Stimulated activated CD4-positive, alpha-beta T cell treated with anti-CD3 and anti-CD28 coated beads, Interleukin-12 subunit alpha, Interleukin-12 subunit beta, amount 100 ng/mL, for 4 hours (primary cell): ENCODE measurements at places on chromosomes 7 and 10.
A peak's percentile ranks its signal among the peaks of the same experiment; 100 is the strongest.

- DNase-seq, result no peak
Measured at GRCh38 chr7:115122388-115122787, 200.5 kb downstream of the MDFIC start.

DNA sequence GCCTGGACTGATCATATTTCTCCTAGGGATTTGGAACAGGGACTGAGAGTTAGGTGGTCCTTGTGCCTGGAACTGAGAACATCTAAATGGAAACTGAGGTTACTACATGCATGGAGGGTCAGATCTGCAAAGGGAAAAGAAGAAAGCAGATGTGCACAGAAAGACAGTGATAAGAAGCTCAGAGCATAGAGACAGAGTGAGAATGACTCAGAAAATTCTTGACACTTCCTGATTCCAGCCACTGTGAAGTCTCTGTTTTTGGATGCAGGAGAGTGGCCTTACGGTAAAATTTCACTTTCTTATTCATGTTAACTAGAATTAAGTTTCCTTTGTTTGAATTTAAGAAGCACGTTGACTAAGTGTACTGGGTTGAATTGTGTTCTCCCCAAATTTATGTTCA, 241.7 kb downstream of the TMEM26 start:
- no peak for DNase-seq

DNA sequence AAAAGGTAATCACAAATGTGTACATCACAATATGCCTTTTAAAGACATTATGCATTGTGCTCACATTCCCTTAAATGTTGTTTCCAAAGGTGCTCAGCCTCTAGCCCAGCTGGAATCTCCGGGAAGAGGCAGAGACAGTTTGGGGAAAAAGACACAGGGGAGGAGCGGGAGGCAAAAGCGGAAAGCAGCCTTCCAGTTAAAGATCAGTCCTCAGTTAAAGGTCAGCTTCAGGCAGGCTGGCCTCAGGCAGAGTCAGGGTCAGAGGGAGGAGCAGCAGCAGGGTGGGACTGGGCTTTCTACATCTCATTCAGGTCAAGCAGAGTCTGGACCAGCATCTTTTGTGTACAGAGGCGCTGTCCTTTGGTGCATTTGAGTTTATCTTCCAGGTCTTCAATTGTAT, 18.6 kb downstream of the ST7 start:
- no peak for DNase-seq

DNA sequence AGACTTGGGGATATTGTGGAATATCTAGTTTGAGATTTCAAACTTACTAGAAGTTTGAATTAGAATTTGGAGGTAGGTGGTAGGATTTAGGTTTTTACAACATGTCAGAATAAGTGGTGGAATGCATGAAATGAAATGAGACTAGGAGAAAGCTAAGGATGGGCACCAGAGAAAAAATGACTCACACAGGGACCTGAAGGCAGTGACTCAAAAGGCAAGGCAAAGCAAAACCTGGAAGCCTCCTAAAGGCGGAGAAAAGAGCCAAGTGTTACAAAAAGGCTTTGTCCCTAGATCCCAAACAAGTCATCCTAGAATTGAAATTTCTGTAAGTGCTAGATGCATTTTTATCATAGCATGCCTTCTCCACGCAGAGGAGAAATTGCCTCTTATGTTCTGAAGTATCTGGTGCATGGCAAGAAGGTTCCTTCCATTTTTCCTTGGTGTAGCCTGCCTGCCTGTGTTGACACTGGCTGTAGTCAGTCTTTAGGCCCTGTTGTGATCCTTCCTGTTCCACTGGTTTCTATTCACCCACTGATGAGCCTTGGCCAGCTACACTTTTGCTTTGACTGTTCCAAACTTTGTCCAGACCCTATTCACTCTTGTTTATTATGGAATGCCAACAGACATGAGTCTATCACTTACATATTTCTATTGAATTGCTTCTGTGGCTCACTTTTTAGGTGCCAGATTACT, 109.3 kb downstream of the ETV1 start:
- no peak for DNase-seq

DNA sequence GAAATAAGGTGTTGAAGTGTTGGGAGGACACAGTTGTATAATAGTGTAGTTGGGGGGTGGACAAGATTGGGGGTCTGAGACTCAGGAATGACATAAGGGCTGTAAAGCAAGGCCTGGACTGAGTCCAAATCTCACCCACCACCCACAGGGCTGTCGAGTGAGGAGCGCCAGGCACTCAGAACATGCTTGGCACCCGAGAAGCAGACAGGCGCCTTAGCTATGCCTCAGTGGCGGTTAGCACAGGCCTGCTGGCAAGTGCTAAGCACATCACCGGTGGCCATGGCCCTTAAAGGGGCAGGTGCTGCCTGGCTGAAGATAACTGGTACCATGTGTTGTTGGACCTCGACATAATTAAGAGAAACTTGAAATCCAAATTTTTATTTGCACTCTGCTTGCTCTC, 90.7 kb downstream of the COL13A1 start:
- DNase-seq, result no peak

DNA sequence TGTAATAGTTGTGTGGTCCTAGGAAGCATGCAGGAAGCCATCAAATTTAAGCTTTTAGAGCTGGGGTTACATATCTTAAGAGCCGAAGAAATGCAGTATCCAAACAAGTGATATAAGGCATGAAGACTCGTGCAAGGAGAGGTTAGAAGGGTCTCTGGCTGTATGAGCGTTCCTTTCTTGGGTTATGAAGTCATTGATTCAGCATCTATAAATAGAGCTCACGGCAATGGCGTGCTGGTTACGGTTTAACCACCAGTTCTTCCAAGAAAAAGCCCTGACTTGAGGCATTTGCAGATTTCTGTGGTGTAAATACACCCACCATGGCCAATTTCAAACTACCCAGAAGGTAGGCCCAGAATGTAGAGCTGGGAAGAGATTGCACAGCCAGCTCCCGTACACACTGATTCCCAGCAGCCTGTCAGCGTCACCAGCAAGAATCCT, 72.0 kb upstream of the KAT6B start:
- no peak for DNase-seq

GRCh38 chr7:16098058-16098457, 323.3 kb downstream of the CRPPA start:
- DNase-seq, result no peak

DNA sequence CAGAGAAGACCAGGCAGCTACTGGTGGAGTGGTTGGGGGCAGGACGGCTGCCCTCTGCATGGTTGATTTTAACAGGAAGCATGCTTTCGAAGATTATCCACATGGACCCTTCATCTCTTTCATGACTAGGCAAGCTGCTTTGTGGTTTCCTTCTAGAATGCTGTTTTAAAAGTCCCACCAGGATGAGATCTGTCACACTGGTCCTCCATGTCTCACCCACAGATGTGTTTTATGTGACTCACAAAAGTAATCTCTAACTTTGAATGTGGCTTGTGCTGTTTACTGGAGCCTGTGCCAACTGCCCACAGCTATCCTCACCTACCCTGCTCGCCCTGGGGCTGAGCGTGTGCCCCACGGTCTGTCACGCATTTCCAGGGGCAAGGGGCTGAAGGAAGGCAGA, 188.8 kb downstream of the GFRA1 start:
- DNase-seq, result no peak

DNA sequence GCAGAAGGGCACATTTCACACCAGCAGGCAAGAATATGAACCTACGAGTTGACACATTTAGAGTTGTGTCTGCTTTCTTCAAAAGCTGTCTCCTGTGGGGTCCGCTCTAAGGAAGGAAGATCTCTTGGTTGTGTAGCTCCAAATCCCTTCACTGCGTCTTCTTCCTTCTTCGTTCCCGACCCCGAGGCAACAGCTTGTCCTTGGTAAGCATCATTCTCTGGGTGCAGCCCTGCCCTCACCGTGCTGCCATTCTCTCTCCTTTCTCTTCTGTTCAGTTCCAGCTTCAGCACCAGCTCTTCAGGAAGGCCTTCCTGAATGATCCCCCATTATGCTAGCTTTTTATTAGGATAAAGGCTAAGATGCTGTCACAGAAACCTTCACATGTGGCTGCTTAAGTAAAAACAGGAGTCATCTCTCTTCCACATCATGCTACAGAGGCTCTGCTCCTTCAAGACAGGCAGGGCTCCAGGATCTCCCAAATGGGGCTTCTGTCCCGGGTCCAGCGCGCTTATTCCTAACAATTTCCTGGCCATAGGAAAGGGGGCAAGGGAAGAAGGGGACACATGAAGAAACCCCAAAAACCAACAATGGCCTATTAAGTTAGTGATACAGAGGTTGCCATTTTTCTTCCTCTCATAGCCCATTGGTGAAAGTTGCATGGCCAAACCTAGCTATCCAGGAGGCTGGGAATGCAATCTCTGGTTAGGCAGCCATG, 52.2 kb upstream of the SHH start:
- no peak for DNase-seq

DNA sequence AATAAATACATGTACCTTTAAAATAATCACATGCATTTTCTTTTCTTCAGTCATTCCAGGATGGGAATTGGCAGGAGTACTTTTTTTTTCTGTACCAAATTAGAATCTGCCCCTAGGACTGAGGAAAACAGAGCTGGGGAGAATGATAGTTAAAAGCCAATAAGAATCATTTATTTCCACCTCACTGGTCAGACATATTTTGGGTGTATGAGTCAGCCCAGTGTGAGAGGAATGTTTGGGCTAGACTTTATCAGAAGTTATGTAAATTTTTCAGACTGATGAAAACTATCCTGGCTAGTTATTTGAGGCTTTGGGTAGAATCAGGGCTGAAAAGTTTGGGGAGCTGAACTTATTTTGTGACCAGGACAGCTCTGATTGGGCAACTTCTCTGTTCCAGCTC, 303.1 kb upstream of the NPSR1 start:
- DNase-seq, result no peak

- no peak for DNase-seq
Measured at GRCh38 chr7:76281006-76281705, 21.3 kb upstream of the HSPB1 start.

DNA sequence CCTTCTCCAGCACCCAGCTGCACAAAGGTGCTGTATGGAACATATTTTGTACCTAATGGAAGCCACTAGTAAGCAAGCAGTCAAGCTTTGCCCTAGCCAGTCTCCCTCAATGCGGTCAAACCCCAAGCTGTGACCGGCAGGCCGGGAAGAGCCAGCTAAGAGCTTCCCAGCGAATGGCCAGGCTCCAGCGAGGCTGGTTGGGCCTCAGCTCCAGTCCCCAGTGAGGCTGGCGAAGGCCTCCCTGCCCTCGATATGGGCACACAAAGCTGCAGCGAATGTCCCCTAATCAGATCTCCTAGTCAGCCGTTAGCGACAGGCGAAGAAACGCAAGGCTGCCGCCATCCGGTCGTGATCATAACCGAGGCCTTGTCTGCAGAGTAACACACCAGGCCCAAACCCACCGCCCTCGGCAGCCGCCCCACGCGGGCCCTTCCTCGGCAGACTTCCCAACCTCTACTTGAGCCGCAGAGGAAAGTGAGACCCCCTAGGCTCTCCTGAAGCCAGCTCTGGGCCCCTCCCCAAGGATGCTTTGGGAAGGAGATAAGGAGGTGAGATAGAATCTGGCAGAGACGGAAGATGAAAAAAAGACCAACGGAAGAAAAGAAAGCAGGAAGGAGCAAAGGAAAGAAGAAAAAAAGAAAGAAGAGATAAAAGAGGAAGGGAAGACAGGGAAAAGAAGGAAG, 3.1 kb upstream of the HOXA9 start:
- DNase-seq, result no peak

DNA sequence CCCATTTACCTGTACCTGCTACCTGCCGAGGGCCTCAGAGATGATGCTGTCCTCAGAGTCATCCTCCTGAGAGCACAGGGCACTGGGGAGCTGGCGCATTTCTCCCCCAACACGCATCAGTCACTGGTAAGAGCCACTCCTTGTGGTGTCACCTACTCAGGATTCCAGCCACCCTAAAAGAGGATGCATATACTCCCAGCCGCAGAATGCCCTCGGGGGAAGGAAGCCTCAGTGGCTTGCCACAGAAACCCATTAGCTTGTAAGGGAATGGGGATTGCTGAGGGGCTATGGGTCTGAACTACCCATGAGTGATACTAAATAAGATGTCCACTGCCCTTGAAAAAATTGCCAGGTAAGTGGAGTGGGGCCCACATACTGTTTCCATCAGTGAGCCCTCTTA, 279.2 kb downstream of the WDR11 start:
- DNase-seq, result no peak

GRCh38 chr10:6920072-6921019, 340.3 kb upstream of the PRKCQ start:
- DNase-seq, result peak; percentile 78

DNA sequence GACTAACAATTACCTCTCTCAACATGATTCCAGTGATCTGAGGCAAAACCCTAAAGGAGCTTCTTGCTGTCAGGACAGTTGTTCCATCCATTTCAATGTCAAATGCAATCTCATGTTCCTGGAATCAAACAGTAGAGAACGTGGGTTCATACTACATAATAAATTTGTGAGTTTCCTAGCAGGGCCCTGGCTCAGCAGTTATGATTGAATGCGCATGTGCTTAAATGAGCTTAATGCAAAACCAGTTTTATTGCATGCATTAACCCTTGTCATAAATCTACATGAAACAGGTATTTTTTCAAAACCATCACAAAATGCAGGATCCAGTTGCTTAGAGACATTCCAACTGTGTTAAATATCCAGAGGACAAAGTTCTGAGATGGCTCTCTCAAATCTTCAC, 225.4 kb upstream of the TMEM72 start:
- no peak for DNase-seq

DNA sequence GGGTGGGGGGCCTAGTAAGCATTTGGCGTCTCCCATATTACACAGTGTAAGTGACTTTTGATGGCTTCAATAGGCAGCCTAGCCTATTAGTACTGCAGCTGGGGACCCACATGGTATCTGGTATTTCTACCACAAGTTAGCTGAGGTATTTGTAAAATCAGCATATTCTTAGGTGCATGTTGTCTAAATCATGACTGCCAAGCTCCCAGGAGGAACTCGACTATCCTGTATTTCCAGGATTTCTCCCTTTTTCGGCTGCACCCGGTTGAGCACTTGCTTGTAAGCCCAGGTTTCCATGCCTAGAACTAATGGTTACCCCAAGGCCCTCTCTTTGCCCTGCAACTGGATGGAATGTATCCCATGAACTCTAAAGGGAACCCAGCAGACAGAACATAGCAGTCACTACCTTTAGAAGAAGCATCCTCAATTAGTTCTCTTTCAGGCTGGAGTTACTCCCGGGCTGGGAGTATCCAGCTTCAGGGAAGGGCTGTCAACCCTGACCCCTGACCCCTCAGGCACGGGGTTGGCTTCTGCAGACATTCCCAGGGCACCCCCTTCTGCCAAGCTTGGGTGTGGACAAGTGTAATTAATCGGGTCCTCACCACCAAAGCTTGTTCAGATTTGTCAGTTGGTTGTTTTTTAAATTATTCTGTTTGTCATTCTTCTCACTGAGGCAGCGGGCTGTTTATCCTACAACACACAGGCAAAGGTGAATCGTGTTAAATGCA, 90.3 kb upstream of the PARD3 start:
- no peak for DNase-seq

- no peak for DNase-seq
Measured at GRCh38 chr10:124994573-124995473, 52.9 kb downstream of the ZRANB1 start.

- DNase-seq, result no peak
Measured at GRCh38 chr10:43244783-43245182, 22.1 kb downstream of the RASGEF1A start.

DNA sequence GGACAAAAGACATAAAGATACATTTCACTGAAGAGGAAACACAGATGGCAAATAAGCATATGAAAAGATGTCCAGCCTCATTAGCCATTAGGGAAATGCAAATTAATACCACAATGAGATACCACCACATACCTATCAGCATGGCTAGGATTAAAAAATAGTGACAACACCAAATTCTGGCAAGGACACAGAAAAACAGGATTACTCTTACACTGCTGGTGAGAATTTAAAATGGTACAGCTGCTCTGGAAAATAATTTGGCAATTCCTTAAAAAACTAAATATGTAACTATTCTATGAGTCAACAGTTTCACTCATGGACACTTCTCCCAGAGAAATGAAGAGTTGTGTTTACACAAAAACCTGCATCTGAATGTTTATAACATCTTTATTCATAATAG, 121.1 kb downstream of the C10orf90 start:
- no peak for DNase-seq
